ENCODE measurements at places on chromosomes 2 and 18. TPM values are rescaled to one million over a fixed set of nuclear protein-coding genes. Genes with fewer than 3 reads are reported as not detected.

Gene G6PC2
- total RNA-seq = under 0.01 TPM

Gene SLC4A5
- 4.3 TPM for total RNA-seq

DNA sequence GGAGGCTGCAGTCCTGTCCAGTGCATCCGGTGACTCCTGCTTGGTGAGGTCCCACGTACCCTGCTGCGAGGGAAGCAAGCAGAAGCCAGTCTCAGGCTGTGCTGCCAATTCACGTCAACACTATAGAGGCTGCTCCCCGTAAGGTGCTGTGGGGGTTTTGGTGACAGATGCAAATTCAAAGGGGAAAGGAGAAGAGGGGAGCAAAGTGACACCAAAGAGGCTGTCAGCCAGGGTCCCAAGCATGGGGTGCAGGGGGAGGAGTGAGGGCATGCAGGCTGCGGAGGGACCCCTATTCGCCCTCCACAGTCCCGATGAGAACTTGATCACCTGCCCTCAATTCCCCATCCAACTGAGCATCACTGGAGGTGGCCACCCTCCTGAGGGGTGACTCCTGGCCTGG lies 179.4 kb upstream of the HS6ST1 start:
- DNase-seq = no peak

- DNase-seq = no peak
These were observed 31.7 kb upstream of the TTC32 start for GRCh38 chr2:19933351-19933981.

Gene AMER3
- under 0.01 TPM for total RNA-seq

DNA sequence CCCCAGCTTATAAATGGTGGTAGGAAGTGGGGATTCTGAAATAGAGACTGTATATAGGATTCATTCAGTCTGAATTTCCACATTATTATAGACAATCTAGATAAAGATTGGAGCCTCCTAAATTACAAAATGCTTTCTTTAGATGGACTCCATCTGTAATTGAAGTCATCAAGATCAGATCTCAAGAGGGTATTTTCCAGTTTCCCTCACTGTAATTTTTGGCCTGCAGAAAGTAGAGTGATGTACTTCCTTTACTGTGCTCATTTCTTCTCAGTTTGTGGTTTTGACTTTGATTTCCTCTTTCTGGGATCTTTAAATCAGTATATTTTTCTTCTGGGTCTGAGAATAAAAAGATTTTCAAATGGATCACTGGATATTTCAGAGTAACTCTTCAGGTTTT lies 7.2 kb downstream of the BABAM2 start:
- no peak for DNase-seq

DNA sequence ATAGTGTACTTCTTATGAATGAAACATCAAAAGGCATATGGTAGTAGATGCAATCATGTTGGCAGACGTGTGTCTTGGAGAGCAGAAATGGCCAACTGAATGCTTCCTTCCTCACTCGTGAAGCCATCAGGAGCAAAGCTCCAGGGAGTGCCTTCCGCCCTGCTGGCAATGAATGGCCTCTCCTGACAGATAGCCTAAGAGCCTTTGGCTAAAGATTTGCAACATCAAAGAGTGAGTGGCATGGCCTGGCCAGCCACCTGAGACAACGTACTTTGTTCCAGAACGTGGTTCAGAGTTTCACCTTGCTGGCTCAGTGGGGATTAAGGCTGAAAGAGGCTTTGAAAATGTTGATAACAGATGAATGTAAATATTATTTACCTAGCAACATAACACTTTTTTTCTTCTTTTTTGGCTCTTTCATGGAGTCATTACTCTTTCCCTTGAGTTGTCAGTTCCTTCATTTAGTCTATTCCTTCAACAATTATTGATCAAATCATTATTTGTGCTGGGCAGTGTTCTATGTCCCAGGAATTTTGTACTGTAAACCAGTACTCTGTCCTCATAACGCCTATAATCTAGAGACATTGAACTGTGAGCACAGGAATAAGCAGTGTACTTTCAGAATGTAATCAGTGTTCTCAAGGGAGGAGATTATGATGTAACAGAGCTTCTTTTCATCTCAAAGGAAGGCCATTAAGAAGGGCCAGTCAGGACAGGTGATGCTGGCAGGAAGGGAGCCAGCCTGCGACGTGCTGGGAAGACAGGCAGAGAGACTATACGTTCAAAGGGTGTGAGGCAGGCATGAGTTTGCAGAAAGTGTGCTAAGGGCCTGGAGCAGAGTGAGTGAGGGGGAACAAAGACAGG lies 59.4 kb upstream of the SH3RF3 start:
- no peak for DNase-seq

Gene FAM237A
- total RNA-seq = not detected

Gene ANKRD53
- 1.9 TPM for total RNA-seq

- no peak for DNase-seq
These were observed 105.9 kb upstream of the SH3BP4 start for GRCh38 chr2:234845602-234846590.

DNA sequence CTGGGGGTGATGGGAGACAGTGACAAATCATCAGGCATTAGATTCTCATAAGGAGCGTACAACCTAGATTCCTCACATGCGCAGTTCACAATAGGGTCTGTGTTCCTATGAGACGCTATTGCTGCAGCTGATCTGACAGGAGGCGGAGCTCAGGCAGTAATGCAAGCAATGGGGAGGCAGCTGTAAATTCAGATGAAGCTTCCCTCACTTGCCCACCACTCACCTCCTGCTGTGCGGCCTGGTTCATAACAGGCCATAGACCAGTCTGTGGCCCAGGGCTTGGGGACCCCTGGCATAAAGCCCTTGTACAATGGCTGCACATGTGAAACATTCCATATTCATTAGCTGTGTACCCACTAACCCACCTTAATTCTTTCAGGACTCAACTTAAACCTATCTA lies 18.0 kb downstream of the NMUR1 start:
- DNase-seq = no peak

GRCh38 chr18:77554061-77554460 lies 304.4 kb downstream of the GALR1 start:
- DNase-seq = no peak

Gene RAB27B
- 6.5 TPM for total RNA-seq

DNA sequence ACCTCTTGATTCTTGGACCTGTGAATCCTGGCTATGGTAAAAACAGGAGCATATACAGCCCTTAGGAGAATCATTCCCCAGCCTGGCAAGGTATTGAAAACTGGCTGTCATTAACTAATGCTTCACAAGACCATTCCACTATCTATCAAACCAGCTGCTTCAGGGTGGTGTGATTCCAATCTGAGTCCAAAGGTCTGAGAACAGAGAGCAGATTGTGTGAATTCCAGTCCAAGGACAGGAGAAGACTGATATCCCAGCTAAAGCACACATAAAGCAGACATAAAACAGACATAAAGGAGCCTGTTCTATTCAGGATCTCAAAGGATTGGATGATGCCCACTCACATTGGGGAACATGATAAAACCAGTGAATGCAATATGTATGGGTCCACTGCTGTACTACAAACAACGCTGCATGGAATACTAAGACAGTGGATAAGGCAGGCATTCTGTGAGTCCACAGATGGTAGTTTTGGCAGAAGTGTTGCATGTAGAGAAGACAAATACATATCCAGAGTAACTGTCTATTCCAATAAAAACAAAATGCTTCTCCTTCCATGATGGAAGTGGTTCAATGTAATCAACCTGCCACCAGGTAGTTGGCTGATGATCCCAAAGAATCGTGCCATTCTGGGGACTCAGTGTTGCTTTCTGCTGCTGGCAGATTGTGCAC lies 363.9 kb downstream of the KCNJ3 start:
- DNase-seq = no peak

DNA sequence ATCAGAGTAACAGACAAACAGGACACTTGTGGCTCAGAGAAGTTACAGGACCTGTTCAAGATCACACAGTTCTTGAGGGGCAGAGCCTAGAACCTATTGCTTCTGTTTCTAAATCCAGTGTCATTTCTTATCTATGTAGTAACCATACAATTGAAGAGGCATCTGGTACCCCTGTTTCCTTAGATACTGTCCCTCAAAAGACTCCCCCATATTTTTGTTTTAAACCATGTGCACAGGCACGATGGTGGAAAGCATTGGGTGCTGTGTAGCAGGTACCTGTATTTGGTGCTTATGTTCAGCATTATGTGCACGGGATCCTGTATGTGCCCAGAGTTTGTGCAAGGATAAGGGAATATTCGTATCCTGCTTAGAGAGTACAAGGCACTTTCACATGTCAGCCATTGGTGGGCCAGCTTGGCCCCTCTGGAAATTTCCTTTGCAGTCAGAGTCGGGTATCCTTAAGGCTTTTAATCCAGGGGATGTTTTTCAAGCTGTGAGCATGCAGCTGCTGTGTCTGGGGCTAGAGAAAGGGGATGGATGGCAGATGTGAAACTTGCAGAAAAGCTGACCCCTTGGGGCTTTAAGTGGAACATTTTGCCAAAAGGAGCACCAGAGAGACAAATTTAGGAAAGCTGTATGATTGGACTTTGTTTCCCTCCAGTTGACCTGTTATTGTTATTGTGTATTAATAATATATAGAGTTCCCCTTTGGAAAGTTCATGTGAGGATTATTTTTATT lies 2.1 kb downstream of the LBH start:
- DNase-seq = no peak

Gene SAG
- under 0.01 TPM for total RNA-seq

Gene ARHGAP25
- 43.6 TPM for total RNA-seq

GRCh38 chr2:101168706-101169105 lies 17.5 kb upstream of the TBC1D8 start:
- no peak for DNase-seq

Gene CXCR1
- under 0.01 TPM for total RNA-seq

GRCh38 chr2:16632598-16632997 lies 33.0 kb downstream of the CYRIA start:
- no peak for DNase-seq

DNA sequence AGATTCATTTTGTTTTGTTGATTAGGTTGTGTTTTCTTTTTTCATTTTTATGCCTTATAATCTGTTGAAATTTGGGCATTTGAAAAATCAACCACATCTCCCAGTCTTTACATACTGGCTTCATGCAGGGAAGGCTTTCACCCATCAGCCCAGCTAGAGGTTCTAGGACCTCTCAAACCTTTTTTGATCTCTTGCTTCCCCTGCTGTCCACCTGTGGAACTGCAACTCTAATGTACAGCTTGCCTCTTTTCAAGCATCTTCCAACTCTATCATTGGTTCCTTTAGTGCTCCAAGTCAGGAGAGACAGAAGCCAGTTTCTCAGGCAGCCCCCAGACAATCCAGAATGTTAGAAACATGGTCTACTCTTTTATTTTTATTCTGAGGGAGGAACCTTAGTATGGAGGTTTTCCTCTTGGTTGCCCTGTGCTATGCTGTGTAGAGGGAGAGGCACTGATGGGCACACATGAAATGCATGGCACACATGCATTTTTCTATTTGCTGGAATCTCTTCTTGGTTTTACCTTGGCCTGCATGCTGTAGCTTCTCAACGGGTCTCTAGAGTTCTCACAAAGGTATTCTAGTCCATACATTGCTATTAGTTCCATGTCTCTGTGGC lies 107.2 kb upstream of the L3MBTL4 start:
- peak; percentile 21 for DNase-seq

- no peak for DNase-seq
These were observed 228.6 kb upstream of the PXDN start for GRCh38 chr2:1972948-1973347.

Gene TYMS
- total RNA-seq = 22.6 TPM

GRCh38 chr2:237833546-237833945 lies 25.9 kb upstream of the RAMP1 start:
- no peak for DNase-seq

Gene RGPD3
- total RNA-seq = 0.27 TPM

Gene FOXD4L1
- total RNA-seq = 0.27 TPM

- DNase-seq = no peak
These were observed 324.8 kb downstream of the PARD3B start for GRCh38 chr2:204870053-204870452.

GRCh38 chr2:126952216-126952615 lies 53.5 kb downstream of the TEX51 start:
- no peak for DNase-seq

- no peak for DNase-seq
These were observed 18.1 kb downstream of the NABP1 start for GRCh38 chr2:191696001-191696400.

Gene ANKRD44
- 80.2 TPM for total RNA-seq
